ENCODE measurements at places on chromosomes 3 and 15.

GRCh38 chr3:127175272-127175671 is 17.7 kb upstream of the PRR23E start:
- no peak for DNase-seq

DNA sequence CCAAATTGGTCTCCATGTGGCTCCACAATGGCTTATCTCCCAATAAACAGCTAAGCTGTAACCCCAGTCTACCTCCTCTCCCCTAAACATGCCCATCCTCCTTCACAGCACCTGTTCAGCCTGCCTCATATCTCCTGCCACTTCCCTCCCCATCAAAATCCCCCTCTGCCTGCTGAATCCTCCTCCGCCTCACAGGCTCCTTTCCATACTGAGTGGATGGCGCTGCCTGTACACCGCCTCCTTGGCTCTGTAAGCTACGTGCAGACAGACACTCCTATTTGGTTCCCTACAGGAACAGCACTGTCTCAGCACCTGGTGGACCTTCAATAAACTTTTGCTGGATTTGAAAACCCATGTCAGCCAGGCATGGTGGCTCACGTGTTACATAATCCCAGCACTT is 53.7 kb downstream of the ADCY5 start:
- no peak for DNase-seq

DNA sequence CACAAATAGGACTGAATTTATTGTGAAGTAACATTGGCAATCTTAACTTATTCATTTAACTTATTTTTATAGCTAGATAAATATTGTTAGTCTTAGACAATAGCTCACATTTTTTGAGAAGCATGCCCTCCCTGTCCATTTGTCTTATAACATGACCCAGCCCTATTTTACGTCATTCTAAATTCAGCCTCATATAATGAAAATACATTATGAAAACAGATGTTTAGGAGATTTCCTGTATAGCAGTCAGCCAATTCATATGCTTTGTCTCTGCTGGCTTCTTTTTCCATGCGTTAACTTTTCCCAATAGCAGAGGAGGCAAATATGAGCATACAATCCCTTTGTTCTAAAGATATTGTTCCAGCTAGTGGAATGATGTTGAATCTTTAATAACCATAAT is 29.3 kb downstream of the CD200 start:
- no peak for DNase-seq

GRCh38 chr15:25504307-25504706 is 65.5 kb upstream of the UBE3A start:
- DNase-seq: no peak

GRCh38 chr15:45821390-45821789 is 186.6 kb downstream of the SQOR start:
- no peak for DNase-seq

DNA sequence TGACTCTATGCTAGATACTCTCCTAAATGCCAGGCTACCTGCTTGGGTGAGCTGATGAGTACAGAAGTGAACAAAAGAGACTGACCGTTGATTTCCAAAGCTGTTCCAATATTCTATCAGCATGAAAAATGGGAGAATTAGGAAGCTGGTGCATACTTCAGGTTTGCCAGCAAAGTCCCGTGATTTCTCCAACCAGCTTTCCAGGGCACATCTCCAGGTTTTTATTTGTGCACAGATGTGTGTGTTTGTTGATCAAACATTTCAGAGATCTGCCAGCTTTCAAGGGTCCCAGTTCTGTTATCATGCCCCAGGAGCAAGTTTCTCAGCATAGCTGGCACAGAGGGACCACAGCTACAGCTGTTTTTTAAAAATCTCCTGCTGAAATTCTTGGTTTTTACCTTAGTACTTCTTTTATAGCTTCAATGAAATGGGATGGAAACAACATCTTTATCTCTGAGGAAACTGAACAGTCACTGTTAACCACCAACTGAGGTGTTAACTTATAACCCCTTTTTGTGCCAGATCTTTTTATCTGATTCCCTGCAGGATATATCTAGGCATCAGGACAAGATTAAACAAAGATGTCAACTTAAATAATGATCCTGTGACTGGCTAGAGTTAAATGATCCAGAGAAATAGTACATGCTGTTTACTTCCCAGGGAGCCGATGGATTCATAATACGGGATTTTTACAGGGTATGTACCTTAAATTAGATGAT is 380.8 kb downstream of the GRM7 start:
- no peak for DNase-seq

DNA sequence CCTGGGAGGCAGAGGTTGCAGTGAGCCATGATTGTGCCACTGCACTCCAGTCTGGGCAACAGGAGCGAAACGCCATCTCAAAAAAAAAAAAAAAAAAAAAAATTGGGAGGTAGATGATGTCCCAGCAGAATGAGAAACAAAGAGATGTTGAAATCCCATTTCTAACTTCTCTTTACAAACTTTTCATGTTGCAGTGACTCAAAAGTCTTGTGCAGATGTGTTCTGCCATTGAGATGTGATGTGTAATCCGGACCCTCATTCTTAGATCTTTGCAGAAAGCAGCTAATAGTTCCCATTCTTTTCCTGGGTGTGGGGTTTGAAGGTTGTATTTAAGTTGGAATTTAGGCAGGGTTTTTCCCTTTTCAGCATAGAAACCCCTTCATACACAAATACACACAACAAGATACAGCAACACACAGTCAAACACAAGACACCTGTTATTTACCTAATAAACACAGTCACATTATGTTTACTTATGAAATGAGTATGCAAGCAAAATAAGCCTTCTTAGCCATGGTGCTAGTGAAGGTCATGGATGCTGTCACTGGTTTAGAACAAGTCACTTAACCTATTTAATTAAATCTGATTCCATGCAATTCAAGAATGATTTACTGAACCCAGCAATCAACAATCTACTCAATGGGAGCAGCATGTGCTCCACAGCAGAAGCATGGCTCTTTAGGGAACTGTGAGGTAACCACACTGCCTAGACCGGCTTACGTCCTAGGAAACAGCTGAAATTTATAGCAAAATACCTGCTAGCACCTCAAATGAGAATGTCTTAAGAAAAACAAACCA is 14.9 kb downstream of the SIAH2 start:
- DNase-seq: no peak

- DNase-seq: no peak
These were observed 526.9 kb upstream of the NECTIN3 start for GRCh38 chr3:110544730-110545129.

All from Calu3 (cell line).